ENCODE measurements at places on chromosomes 16 and 17.

DNA sequence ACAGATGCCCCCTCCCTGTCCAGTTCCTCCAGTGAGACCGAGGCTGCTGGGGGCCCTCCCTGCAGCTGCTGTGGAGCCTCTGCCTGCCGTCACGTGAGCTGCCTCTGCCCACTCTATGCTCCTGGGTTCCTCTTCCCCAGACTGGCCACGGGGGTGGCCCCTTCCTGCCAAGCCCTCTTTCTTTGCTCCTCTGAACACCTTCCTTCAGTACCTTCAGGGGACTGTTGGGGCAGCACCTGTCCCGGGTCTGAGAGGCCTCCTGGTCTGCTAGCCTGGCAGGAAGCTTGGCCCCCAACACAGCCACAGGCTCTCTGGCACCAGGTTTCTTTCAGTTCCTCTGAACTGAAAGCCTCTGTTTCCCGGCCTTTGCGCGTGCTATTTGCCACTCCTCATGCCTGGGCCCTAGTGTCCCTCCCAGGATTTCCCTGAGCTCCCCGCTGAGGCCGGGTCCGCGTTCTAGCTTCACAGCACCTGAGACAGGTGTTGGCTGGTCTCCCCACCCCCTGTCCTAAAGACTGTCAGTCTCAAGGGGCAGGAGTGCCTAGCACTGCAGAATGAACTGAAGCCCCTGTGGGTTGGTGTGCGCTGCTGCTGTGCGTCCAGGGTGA, 6.6 kb upstream of the ATP6V0C start:
- no peak for DNase-seq

DNA sequence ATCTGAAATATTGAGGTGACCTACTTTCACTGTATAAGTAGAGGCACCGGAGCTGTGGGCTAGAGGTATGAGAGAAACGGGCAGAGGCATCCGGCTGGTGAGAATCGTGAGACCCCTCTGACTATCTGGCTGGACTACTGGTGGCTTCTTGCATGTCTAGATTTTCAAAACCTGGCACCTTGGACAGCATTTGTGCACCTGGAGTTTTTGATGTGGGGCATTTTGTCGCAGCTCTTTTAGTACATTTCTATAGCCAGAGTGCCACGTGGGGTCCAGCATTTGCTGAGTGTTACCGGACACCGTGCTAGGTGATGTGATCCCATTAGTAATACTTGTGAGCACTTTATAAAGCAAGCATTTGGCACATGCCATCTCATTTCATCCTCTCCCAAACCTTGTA, 32.6 kb upstream of the SHISA9 start:
- no peak for DNase-seq

GRCh38 chr16:13823501-13823900, 96.5 kb upstream of the ERCC4 start:
- no peak for DNase-seq

DNA sequence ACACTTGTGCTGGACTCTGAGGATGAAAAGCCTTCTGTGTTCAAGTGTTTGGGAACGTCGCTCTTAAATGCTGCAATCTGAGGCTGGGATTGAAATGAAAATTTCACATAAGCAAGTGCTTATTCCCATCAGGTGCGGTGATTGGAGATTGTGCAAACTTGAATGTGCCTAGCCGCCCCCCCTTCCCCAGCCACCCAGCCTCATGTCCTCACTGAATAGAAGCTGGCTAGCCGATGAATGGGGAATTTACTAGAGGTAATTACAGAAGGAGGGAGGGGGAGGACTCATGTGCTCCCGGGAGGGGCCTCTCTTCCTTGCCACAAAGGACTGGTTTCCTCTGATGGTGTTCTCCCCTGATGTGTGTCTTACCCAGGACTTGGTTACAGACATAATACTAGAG, 544.8 kb upstream of the EEF2KMT start:
- DNase-seq, result no peak

DNA sequence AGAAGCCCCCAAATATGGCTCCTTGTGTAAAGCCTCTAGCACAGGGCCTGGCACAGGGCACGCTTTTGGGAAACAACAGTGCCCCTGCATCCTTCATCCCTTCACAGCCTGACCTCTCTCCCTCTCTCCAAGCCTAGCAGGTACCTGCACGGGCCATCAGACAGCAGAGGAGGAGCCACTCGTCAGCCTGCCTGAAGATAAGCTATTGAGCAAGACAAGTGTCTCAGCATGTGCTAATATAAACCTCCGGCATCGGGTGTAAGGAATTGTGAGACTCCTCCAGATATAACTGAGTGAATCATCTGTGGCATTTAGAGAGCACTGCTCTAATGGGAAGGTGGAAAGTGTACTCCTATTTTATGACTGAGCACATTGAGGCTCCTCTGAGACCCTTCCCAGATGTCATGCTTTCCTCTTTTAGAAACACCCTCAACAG, 38.3 kb downstream of the TBX4 start:
- no peak for DNase-seq

- no peak for DNase-seq
Measured at GRCh38 chr17:40562838-40563219, 2.4 kb downstream of the CCR7 start.

DNA sequence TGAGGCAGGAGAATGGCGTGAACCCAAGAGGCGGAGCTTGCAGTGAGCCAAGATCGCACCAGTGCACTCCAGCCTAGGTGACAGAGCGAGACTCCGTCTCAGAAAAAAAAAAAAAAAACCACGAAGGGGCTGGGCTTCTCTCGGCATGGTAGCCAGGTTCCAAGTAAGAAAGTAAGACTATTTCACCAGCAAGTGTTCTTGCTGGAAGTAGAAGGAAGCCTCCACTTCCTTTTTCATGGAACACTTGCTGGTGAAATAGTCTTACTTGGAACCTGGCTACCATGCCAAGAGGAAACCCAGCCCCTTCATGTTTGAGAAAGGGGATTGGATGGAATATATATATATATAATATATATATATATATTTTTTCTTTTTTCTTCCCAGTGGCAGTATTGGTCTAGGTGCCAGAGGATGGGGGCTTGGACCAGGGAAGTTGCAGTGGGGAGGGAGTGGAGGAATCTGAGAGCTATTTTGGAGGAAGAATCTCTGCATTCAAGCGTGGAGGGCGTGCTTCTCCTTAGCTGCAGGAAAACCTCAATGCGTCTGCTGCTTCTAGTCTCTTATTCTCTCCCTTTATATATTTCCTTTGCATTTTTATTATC, 7.2 kb upstream of the N4BP1 start:
- no peak for DNase-seq

- DNase-seq, result no peak
Measured at GRCh38 chr16:10564591-10564990, 15.8 kb downstream of the EMP2 start.

GRCh38 chr16:12742741-12743140, 60.9 kb downstream of the CPPED1 start:
- no peak for DNase-seq

DNA sequence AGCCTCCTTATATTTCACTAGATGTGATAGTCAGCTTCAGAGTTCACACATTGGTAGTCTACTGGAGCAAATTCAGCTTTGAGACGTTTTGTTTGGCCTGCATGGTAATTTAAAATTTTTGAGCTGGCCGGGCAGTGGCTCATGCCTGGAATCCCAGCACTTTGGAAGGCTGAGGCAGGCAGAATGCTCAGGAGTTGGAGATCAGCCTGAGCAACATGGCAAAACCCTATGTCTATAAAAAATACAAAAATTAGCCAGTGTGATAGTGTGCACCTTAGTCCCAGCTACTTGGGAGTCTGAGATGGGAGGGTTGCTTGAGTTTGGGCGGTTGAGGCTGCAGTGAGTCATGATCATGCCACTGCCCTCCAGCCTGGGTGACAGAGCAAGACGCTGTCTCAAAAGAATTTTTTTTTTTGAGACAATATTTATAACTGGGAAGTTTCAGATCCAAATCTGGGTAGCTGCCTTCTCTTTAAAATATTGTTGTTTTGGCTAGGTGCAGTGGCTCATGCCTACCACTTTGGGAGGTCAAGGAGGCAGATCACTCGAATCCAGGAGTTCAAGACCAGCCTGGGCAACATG, 4.8 kb upstream of the BLMH start:
- no peak for DNase-seq

- DNase-seq, result no peak
Measured at GRCh38 chr17:72572604-72573491, 452.0 kb downstream of the SOX9 start.

- DNase-seq, result peak; percentile 52
Measured at GRCh38 chr17:55265311-55266021, 706 bp downstream of the HLF start.

GRCh38 chr17:32240750-32241149, 24.9 kb upstream of the RHBDL3 start:
- DNase-seq, result no peak

- no peak for DNase-seq
Measured at GRCh38 chr16:81143921-81144471, 47.8 kb upstream of the GCSH start.

DNA sequence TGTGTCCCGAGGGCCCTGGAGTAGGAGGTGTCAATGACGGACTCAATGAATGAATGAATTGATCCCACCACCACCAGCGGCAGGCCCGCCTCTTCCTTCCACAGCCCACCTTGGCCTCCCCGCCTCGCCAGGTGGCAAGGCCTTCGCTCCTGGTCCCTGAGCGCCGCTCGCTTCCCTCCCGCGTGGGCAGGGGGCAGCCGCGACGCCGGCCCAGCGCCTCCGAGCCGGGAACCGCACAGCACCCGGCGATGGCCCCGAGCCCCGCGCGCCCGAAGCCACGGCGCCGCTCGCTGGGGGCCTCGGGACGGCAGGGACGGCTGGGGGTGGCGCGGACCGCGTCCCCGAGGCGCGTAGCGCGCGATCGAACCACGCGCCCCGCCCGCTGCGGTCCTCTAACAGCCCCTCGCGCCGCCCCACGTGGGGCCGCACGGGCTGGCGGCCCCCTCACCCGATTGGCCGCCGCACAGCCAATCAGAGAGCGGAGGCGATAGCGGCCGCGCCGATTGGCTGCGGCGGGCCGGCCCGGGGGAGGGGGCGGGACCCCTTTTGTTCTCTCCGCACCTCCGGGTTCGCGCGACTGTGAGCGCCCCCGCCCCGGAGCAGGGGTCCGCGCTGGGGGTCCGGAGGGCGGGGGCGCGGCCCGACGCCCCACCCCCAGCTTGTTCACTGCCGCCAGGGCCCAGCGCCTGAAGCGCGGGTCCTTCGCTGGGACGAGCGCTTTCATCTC, 31.4 kb downstream of the ACTG1 start:
- peak; percentile 70 for DNase-seq

DNA sequence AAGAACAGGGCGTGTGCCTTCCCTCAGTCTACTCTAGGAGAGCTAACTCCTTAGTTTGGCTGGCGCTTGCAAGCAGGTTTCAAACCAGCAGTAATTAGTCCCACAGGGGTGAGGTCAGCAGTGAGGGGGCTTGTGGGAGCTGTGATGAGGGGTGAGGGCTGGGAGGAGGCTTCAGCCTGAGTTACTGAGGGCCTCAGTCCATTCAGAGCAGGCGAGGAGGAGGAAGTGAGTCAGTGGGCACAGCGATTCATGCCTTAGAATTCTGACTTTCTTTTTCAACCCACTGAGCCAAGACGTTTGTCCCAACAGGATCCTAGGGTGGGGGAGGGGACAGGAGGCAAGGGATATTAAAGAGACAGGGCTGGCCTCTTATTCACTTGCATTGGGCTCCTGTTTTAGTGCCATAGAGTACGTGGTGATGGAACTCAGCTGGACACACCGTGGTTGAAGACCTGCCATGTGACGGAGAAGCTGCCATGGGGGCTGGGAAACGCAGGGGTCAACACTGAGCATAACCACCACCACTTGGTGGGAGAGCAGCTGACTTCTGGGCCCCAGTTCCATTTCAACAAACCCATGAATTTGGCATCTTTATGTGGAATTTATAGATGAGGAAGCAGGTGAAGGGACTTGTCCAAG, 8.3 kb upstream of the ITGA3 start:
- no peak for DNase-seq

DNA sequence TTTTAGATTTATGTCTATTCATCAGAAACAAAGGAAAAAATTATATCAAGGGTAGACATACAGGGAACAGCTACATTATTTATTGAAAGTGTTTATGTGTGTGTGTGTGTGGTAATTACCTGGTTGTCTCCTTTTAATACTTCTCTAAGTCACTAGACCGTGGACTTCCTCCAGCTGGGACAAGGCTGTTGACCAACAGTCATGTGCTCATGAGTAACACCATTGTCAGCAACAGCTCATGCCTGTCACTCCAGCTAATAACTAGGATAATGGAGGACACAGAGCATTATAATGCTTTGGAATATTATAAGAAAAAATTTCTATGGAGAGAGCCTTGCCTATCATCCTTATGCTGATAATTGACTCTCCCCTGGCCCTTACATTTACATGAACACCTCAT, 125.3 kb upstream of the SALL1 start:
- DNase-seq, result no peak

GRCh38 chr17:7854078-7854777, 638 bp upstream of the TMEM88 start:
- DNase-seq, result no peak

- no peak for DNase-seq
Measured at GRCh38 chr16:86524029-86524428, 13.7 kb downstream of the FOXF1 start.

DNA sequence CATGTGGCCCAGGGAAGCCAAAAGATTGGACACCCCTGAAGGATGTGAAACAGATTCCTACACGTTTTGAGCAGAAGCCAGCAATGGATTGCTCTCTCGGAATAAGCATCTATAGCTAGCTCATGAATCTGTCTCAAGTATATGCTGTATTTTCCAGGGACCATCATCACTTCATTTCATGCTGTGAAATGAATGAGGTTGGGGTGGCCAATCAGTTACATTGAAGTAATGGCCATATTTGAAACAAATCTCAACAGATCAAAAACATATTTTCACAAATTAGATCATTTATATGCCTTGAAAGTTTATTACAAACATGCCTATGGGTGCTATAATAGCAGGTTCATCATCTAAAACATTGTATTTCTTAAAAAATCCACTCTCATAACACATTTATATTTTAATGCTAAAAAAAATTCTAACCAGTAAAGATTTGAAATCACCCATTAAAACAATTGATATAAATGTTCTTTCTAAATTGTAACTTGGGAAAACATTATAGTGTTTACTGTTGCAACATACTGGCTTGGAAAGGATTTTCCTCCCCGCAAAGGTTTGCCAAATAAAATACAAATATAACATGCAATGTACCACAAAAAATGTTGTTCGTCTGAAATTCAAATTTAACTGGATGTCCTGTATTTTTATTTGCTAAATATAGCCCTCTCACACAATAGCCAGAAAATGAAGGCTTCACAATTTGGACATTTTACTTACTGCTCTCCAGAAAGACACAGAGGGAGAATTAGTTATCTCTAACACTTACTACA, 743.6 kb downstream of the KCNJ2 start:
- no peak for DNase-seq

DNA sequence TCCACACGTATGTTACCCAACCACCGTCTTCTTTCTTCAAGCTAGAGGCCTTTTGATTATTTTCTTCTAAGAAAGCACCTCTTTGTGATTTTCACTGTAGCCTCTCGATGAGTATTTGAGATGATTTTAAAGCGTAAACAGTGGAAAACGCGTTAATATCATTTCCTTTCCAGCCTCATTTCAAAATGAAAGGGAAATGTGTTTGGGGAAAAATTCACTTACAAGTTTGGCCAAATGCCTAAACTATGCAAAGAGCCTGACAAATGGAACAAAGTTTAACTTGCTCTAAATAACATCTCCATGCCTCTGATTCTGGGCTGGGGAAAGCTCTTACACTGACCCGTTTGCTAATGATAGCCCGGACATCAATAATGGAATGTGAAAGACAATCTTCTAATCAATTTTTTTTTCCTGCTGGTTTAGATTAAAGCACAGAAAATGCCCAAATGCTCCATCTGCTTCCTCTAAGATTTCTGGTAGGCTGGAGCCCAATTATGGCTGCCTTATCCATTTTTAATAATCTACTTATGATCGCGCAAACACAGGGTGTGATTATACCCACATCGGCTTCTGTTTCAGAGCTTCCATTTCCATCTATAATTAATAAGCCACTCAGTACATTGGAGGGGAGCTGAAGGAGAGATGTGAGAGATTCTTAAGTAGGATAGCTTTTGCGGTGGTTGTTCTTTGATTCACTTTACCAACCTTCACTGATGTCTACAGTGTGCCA, 43.5 kb downstream of the HS3ST2 start:
- DNase-seq, result no peak
